Stimulated activated CD8-positive, alpha-beta memory T cell treated with anti-CD3 and anti-CD28 coated beads, Interleukin-2, amount 100 ng/mL, for 1 hour (primary cell): ENCODE measurements at places on chromosomes 3 and 15.

- DNase-seq, result no peak
Measured at GRCh38 chr15:51672155-51672687, 9.1 kb upstream of the SCG3 start.

- DNase-seq, result no peak
Measured at GRCh38 chr3:63429905-63430304, 151.8 kb downstream of the SYNPR start.

DNA sequence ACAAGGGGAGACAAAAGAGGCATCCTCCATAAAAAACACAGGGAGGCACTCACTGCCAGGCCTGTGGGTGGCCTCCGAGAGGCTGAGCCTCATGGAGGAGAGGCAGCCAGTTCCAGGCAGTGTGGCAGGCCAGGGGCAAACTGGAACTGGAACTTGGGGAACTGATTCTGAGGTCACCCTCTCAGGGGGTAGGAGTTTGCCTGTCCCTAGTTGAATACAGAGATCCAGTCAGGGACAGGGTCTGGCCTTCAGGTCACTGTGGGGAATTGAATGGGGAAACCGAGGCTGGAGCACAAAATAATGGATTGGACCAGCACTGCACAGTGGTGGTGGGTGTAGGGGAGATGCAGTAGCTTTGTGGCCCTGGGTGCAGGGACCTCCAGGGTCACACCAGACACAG is 58.7 kb downstream of the TPRA1 start:
- DNase-seq, result no peak

DNA sequence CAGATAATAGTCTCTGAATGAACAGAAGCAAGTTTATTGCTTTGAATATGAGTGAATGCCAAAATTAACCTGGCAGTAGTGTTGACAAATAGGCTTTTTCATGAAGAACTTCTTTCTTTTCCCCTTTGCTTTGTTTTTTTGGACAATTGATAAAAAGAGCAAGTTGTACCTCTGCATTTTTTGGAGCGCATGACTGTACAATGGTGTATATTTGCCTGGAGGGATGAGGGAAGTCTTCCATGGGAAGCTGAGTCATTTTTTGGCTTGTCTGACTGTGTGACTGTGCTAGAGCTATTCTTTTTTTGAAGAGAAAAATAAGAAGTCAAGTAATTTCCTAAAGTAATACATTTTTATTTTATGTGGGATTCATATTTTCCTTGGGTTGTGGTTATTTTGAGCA is 186.9 kb downstream of the KLHL25 start:
- no peak for DNase-seq

DNA sequence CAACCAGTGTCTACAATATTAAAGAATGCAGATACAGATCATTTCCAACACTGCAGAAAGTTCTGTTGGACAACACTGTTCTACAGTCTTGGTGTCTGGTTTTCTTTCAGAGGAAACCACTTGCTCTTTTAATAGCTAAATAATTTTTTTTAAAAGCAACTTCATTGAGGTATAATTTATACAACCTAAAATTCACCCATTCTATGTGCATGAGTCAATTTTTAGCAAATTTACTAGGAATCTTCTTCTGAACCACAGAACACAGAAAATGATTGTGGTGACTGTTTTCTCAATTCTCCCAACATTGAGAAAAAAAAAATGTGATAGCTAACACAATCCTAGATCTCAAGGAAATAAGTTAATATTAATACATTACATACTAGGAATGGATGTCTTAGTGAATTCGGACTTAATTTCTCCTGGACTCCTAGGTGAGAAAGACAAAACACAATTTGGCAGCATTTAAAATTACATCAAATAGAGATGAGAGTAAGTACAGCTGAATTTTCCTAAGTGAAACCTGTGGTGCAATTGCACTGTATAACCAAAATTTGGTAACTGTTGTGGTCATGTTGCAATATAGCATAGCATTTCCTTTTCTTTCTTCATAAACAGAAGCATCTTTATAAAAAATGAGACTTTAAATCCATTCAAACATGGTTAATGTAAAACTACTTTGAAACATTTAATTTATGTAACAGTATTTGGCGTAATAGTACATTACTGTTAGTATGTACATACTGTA is 15.3 kb upstream of the PLCL2 start:
- DNase-seq, result no peak

- DNase-seq, result peak; percentile 12
Measured at GRCh38 chr15:38354315-38354929, 99.5 kb upstream of the FAM98B start.
